IMR-90 (cell line): ENCODE measurements at places on chromosomes 16 and 17. TPM values are rescaled to one million over a fixed set of nuclear protein-coding genes. Genes with fewer than 3 reads are reported as not detected.
A peak's percentile ranks its signal among the peaks of the same experiment; 100 is the strongest.

The RFWD3 gene
- total RNA-seq, result 27.6 and 28.3 TPM in 2 replicates

The ALOX12 gene
- not detected in 2 replicates for total RNA-seq

GRCh38 chr16:78593352-78593751 is 493.9 kb downstream of the WWOX start:
- H3K27me3 ChIP-seq, result no peaks in the 10 kb centered on the region
- no peak overlapping the region for H3K4me3 ChIP-seq
- no peak for DNase-seq
- no peak overlapping the region for H3K27ac ChIP-seq

DNA sequence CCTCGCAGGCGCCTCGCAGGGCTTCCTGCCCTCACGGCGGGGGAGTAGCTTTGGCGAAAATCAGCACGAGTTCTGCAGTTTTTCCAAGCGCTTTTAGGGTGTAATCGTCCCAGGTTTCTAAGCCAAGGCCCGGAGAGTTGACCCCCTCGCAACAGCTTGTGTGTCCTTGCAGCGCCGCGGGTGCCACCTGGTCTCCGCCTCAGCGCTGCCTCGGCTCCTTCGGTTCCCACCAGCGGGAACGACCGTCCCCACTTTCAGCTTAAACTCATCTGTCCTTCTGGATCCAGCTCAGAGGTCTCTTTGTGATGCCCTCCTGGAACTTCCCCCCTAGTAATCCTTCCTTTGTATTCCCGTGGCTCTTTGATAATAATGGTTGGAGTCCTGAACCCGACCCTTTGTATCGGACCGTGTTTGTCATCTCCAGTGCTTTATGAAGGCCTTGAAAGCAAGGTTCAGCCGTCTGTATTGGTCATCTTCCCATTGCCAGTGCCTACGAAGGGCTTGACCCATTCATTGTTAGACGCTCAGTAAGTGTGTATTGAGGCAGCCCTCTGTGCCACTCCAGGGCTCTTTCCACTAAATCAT is 858 bp upstream of the SMARCE1 start:
- H3K4me1 ChIP-seq, result peaks cover 5% of the 10 kb centered on the region
- peak overlapping the region; percentile 93 for H3K4me3 ChIP-seq
- peak overlapping the region; percentile 94 for H3K27ac ChIP-seq
- H3K36me3 ChIP-seq, result peaks cover 2% of the 10 kb centered on the region; the same call in 1 of the 2 replicates
- peak; percentile 19 for DNase-seq

The SDR42E1 gene
- 0.28 and 0.72 TPM in 2 replicates for total RNA-seq

The DBNDD1 gene
- total RNA-seq, result 3.1 and 3.4 TPM in 2 replicates

DNA sequence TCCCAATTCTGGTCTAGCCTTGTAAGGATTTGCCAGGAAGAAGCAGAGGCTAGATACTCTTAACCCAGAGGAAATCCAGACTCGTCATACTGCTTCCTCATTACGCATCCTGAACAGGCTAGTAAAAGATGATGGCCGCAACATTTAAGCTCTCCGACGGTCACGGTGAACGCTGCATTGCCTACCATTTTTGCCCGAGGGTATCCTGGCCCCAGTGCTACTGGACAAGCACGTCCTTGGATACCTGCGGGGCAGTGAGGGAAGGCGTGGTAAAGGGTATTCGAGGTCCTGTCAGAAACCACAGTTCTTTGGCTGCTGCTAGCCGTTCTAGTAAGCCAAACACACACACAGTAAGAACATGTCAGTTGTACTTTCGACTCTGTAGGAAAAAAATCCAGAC is 36.6 kb downstream of the METTL16 start:
- H3K27me3 ChIP-seq, result no peaks in the 10 kb centered on the region
- H3K27ac ChIP-seq, result no peak overlapping the region
- no peak for DNase-seq
- peaks cover 11% of the 10 kb centered on the region for H3K36me3 ChIP-seq

- H3K27me3 ChIP-seq, result no peaks in the 10 kb centered on the region
- H3K4me3 ChIP-seq, result no peak overlapping the region
- H3K4me1 ChIP-seq, result no peaks in the 10 kb centered on the region
- DNase-seq, result no peak
- H3K27ac ChIP-seq, result no peak overlapping the region
- H3K36me3 ChIP-seq, result no peaks in the 10 kb centered on the region
Observed at GRCh38 chr16:19287241-19287640, 1.7 kb downstream of the CLEC19A start.

The OR2C1 gene
- total RNA-seq, result under 0.01 TPM in 1 of 2 replicates, not detected in the other

GRCh38 chr16:66271074-66272060 is 95.1 kb upstream of the CDH5 start:
- no peak overlapping the region for H3K4me3 ChIP-seq
- H3K4me1 ChIP-seq, result peaks cover 20% of the 10 kb centered on the region
- DNase-seq, result no peak
- H3K27me3 ChIP-seq, result no peaks in the 10 kb centered on the region

- H3K4me1 ChIP-seq, result no peaks in the 10 kb centered on the region; the same call in 1 of the 2 replicates
- H3K27me3 ChIP-seq, result no peaks in the 10 kb centered on the region
Observed at GRCh38 chr16:71287911-71288310, 1.3 kb downstream of the CMTR2 start.

- H3K27me3 ChIP-seq, result peaks cover 5% of the 10 kb centered on the region
- no peaks in the 10 kb centered on the region for H3K36me3 ChIP-seq
- no peak for DNase-seq
- H3K27ac ChIP-seq, result no peak overlapping the region
- peaks cover 4% of the 10 kb centered on the region; the same call in 1 of the 2 replicates for H3K4me1 ChIP-seq
- H3K4me3 ChIP-seq, result no peak overlapping the region
Observed at GRCh38 chr16:57486858-57487834, 853 bp upstream of the DOK4 start.

The NPIPB6 gene
- total RNA-seq, result 0.18 and 0.56 TPM in 2 replicates
